Stimulated activated CD8-positive, alpha-beta memory T cell treated with anti-CD3 and anti-CD28 coated beads, Interleukin-4, amount 100 ng/mL, for 1 hour (primary cell): ENCODE measurements at places on chromosomes 7 and 10.

- DNase-seq: no peak
Measured at GRCh38 chr7:151840088-151840910, 36.6 kb downstream of the PRKAG2 start.

GRCh38 chr7:12961910-12962480 lies 274.6 kb downstream of the ARL4A start:
- no peak for DNase-seq

GRCh38 chr10:46264737-46265368 lies 21.9 kb upstream of the ANTXRL start:
- no peak for DNase-seq

GRCh38 chr7:92403760-92404074 lies 43.6 kb upstream of the GATAD1 start:
- no peak for DNase-seq

GRCh38 chr10:71290331-71290730 lies 28.7 kb upstream of the SLC29A3 start:
- no peak for DNase-seq

GRCh38 chr10:102710609-102711008 lies 3.6 kb downstream of the ARL3 start:
- DNase-seq: no peak

DNA sequence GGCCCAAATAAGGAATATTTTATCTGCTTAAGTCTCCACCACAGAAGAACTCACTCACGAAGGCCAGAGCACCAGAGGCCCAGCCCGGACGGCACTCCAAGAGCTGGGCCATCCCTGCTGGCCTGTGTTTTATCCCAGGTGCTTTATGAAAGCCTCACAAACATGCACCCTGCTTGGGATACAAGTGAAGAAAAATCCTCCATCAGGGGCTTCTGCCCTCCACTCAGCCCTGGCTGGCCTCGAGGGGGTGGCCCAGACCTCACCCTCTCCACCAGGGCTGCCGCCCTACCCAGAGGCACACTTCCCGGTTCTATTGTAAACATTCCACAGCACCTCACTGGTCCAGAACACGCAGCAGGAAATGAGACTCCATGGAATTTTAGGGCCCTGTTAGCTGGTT lies 19.8 kb upstream of the DNAAF5 start:
- DNase-seq: no peak

DNA sequence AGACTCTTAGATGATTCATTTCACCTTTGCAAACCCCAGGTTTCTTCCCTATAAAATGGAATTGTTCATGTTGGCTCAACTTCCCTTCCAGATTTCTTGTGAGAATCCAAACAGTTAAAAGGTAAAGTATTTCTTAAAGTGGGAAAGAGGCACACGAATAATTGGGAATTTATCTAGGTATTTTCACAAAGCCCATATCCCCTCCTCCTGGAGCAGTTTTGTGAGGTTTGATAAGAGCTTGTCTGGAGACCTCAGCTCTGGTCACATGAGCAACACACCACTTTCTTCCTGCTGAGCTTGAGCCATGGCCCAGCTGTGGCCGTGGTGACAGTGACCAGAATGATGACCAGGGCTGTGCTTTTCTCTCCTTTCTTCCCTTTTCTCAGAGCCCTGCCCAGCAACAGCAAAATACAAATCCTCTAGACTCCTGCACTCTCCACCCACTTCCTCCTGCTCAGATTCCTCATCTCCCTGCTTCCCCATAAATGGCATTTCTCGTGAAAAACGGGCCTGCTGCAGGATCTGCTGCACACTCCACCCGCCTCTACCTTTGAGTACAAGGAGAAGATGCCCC lies 87.7 kb downstream of the PIK3CG start:
- no peak for DNase-seq

DNA sequence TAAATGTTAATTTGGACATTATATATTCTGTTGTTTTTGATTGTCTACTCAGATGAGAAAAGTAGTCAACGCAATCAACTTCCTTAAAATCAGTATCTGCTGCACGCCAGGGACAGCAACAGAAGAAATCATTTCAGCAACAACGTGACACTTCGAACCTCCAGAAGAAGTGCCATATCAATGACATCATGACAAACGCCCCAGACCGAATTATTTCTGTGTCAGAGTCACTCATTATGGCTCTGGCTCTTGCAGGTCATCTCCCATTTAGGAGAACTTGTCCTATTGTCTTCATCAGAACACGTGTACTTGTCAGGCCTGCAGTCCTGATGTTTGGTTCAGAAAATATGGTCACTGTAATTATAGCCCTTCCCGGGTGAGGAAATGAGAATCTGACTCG lies 276.3 kb downstream of the ADARB2 start:
- DNase-seq: no peak

DNA sequence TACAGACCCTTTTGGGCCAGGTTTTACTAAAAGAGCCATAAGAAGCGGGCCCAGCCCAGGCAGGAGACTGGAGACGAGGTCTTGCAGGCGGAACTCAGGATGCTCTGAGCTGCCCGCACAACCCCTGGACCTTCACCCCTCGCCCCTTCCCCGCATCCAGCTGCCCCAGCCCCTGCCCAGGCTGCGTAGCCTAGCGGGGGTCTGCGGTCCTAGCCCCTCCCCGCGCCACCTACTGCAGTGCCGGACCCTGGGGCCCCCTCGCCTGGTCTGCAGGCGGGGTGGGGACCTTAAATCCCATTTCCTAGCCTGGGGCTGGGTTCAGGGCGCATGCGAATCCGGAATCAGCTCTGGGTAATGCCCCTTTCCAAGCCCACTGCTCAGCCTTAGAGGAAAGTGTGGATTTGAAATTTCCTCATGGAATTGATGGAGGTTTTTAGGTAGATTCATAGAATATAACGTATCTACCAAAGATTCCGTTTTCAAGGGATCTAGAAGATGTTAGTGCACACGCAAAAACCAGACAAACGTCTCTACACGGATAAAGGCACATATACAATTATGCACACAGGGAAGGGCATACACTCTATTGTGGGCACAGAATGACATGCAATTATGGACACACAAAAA lies 546 bp upstream of the HOXA3 start:
- DNase-seq: no peak
